ENCODE measurements at places on chromosomes 16 and 17.

DNA sequence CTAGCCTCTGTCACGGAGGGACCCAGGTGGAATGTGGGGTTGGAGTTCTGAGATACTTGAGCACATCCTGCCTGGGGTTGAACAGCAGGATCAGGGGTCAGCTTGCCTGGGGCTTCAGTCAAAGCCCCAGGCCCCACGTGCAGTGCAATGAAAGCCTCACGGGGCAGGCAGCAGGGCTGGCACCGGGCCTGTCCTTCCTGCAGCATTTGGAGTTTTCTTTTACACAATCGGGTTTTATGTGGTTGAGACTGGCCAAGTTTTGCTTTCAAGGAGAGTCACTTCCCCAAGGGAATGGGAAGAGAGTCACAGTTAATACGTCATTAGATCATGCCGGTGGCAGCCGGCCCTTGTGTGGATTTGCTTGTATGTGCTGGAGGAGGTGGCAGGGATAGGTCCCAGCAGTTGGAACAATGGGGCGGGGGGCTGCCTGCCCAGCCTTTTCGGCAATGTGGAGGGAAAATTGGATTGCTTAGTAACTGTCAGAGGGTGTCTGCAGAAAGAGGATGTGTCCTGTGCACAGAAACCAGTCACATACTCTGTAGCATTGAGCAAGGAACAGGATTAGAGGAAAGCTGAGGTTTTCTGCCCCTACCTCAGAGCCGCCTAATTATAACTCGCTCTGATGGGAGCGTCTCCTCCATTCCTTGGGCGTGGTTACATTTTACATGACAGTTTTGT is 4.5 kb downstream of the RMI2 start:
- peak; percentile 90 for DNase-seq

DNA sequence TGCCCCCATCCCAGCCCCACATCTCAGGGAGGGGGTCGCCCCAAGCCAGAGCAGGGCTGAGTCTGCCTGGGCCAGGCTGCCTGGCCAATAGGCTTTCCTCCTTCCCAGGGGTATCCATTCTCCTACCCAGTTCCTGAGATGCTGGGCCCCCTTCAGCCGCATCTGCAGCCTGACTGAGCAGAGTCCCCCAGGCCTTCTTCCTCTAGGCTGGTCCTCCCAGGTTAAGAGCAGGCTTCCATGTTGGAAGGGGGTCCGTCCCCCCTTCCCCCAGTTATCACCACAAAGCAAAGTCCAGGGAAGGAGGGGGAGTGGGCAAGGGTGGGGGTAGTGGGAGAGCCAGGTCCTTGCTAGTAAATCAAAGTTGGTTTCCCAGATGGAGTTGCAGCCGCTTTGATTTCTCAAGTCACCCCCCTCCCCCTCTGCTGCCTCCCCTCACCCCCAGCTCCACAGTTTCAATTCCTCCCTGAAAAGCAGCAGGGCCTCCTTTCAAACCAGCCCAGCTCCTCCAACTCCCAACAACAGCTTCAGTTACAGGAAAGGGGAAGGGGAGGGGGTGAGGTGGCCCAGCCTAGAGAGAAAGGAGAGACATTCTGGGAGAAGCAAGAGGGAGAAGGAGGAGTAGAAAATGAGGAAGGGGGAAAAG is 9.5 kb upstream of the FZD2 start:
- DNase-seq, result no peak

DNA sequence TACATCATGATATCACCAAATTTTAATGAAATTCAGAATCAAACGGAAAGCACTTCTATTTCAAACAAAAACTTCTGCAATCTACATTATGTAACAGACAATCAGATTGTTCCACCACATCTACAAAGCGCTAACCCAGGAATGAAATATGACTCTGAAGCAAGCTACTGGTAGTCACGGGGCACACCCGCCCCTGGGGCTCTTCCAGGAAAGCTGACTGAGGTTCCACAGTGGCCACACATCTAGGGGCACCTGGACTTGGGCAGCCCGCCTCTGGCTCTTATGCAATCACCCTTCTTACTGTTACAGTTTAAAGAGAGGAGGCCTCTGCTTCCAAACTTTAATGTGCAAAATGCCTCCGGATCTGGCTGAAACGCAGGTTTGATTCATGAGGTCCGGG is 27.5 kb downstream of the ZCCHC14 start:
- peak; percentile 92 for DNase-seq

GRCh38 chr17:13415871-13416416 is 185.8 kb downstream of the HS3ST3A1 start:
- peak; percentile 94 for DNase-seq

DNA sequence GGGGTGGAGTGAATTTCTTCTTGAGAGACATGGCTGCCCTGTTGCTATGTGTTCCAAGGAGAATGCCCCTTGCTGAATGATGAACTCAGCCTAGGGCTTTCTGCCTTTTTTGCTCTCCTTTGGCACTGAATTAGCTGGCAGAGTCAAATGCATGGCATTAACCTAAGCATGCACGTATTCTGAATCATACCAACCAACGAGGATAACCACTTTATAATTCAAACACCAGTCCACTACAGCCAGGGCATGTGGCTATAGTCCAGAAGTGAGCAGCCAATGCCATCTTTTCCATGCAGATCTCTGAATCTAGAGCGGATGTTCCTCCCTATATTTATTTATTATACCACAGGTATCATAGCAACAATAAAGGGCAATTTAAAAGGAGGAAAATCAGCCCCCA is 15.7 kb downstream of the TMIGD1 start:
- no peak for DNase-seq

Data from fibroblast of lung (primary cell).